ENCODE measurements at places on chromosomes 1 and 21. TPM values are rescaled to one million over a fixed set of nuclear protein-coding genes. Genes with fewer than 3 reads are reported as not detected.

LAMC2 gene
- total RNA-seq: 46.5 TPM

AMIGO1 gene
- 6.6 TPM for total RNA-seq

RPE65 gene
- total RNA-seq: not detected

PLPPR4 gene
- total RNA-seq: 4.6 TPM

LCE1D gene
- 203 TPM for total RNA-seq

NR0B2 gene
- not detected for total RNA-seq

GSTM4 gene
- 34.7 TPM for total RNA-seq

- H3K36me3 ChIP-seq: no peaks in the 10 kb centered on the region
- DNase-seq: no peak
- H3K27me3 ChIP-seq: peaks cover 37% of the 10 kb centered on the region
These were observed 549.9 kb downstream of the PTPRU start for GRCh38 chr1:29786195-29786594.

GRCh38 chr1:201357636-201358348 lies 19.7 kb downstream of the TNNT2 start:
- H3K4me3 ChIP-seq: no peak overlapping the region
- H3K27ac ChIP-seq: no peak overlapping the region
- no peaks in the 10 kb centered on the region for H3K36me3 ChIP-seq
- peaks cover 32% of the 10 kb centered on the region for H3K4me1 ChIP-seq
- no peaks in the 10 kb centered on the region for H3K27me3 ChIP-seq

DNA sequence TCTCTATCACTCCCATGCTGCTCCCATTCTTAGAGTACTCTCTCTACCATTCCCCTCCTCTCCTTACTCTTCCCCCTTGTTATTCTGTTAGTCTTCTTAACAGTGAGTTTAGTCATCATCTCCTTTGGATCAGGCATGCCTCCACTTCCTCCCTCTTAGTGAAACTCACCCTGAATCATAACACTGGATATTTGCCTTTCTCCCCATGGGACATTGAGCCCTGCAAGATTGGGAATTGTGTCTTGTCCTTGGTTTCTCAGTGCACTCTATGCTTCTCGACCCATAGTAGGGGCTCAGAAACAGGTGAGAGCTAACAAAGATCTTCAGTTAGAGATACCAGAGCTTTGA lies 68.3 kb upstream of the GCLM start:
- H3K4me3 ChIP-seq: no peak overlapping the region
- no peaks in the 10 kb centered on the region for H3K27me3 ChIP-seq
- H3K4me1 ChIP-seq: peaks cover 23% of the 10 kb centered on the region
- no peaks in the 10 kb centered on the region for H3K36me3 ChIP-seq

- no peak overlapping the region for H3K4me3 ChIP-seq
- H3K27me3 ChIP-seq: no peaks in the 10 kb centered on the region
- DNase-seq: no peak
- peaks cover 16% of the 10 kb centered on the region for H3K4me1 ChIP-seq
- H3K36me3 ChIP-seq: no peaks in the 10 kb centered on the region
- H3K27ac ChIP-seq: no peak overlapping the region
These were observed 57.9 kb downstream of the UCK2 start for GRCh38 chr1:165885305-165885694.

DNA sequence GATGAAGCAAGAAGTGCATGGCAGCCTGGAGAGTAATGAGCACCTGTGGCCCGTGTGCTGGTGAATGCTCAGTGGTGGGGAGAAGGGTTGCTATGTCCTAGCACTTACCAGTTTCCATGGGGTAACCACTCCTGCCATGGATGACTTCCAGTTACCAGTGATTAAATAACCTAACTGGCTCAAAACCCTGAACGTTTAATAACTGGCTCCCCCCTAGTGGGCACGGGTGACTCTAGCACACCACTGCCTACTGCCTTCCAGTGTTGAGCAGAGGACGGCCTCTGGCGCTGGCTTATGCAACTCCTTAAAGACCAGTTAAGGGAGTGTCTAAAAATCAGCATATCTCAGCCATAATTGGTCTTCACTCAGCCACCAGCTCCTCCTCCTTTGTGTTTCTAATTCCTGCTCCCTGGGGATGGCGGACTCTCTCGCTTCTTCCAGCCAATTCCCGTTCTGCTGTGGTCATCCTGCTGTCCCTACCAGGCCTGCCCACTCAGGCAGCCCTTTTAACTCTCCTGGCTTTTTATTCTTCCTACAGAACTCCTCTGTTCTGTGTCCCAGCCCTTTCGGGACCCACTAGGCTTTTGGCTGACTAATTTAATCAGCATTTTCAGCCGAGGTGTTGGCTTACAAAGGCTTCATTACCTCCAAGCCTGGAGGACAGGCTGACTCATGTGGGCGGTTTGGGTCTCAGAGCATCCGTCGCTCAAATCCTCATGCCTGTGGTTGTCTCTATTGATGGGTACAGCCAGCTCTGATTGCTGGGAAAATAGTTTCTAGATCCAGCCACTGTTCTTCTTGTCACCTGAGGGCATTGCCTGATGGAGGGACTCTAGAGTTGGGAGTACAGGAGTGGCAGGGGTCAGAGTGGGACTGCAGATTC lies 332.4 kb downstream of the CAMTA1 start:
- no peaks in the 10 kb centered on the region for H3K36me3 ChIP-seq
- H3K27me3 ChIP-seq: peaks cover 6% of the 10 kb centered on the region
- no peak for DNase-seq
- peaks cover 3% of the 10 kb centered on the region for H3K4me1 ChIP-seq

DNA sequence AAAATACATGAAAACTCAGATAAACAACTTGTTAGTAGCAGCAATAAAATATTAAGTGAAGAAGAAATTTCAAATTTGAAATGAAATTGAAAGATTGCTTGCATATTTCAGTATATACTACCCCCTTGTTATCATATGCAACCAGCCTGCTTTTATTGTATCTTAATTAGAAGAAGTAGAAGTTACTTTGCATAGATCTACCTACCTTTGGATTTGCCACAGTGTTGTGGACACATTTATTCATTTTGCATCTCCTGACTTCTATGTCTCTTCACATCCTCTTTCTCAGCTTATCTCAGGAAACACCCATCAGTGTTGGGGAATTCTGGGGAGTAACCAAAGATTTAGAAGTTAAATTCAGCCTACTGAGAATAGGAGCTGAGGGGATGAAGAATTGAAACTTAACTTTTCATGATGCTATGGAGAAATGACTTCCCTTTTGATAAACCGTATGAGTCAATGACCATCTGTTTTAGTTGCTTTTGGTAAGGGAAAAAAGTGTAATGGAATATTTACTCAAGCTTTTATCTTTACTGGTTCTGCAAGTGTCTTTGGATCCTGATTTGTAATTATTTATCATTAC lies 96.9 kb downstream of the RGL1 start:
- peaks cover 3% of the 10 kb centered on the region for H3K4me1 ChIP-seq
- H3K27me3 ChIP-seq: no peaks in the 10 kb centered on the region
- H3K36me3 ChIP-seq: peaks cover 74% of the 10 kb centered on the region
- H3K27ac ChIP-seq: no peak overlapping the region

GRCh38 chr1:73205294-73205973 lies 923.1 kb upstream of the NEGR1 start:
- no peaks in the 10 kb centered on the region for H3K27me3 ChIP-seq
- H3K36me3 ChIP-seq: no peaks in the 10 kb centered on the region
- H3K27ac ChIP-seq: no peak overlapping the region
- no peaks in the 10 kb centered on the region for H3K4me1 ChIP-seq
- no peak for DNase-seq

All from suprapubic skin (tissue), 4 donors.